ENCODE measurements at places on chromosomes 7 and 10.

GRCh38 chr10:14356921-14357320 is 26.2 kb upstream of the FRMD4A start:
- no peak for DNase-seq

DNA sequence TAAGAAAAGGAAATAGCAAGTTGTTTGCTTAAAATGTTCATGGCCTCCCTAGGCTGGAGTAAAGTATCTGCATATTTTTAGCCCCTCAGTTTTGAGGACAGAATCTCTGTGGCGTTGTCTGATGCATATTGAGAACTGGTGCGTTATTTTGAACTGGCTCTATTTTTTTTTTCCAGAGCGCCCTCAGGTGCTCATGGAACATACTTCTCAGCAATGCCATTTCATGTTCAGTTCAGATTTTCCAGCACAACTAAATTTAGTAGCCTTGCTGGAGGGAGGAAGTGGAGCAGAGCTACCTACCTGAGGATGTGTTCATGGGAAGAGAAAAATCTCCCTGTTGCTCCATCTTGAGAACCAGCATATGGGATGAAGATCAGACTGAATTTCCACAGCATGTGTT is 870.5 kb downstream of the LRMDA start:
- no peak for DNase-seq

DNA sequence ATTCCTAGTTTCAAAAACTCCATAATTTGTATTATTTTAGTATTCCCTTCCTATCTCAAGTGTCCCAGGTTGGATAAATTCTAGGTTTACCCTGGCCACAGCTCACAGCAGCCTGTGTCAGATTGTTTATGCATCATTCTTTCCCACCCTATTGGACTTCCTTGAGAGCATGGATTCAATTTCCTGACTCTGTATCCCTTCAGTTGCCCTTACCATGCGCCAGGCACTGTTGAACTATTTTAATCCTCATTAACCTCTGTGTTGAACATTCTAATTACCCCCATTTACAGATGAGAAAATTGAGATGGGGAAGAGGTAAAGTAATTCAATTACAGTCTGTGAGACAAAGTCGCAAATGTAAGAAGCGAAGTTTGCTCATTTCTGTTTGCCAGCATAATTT is 58.8 kb downstream of the STEAP1B start:
- no peak for DNase-seq

- no peak for DNase-seq
Measured at GRCh38 chr7:89017695-89018094, 222.2 kb upstream of the TEX47 start.

- DNase-seq, result no peak
Measured at GRCh38 chr7:112996331-112996871, 90.2 kb downstream of the GPR85 start.

- no peak for DNase-seq
Measured at GRCh38 chr7:150432915-150433892, 17.2 kb upstream of the GIMAP8 start.

GRCh38 chr10:49662169-49662830 is 17.2 kb upstream of the C10orf53 start:
- no peak for DNase-seq

GRCh38 chr10:131073469-131074035 is 238.0 kb downstream of the TCERG1L start:
- DNase-seq, result no peak

GRCh38 chr7:104998040-104998752 is 15.8 kb upstream of the KMT2E start:
- no peak for DNase-seq

- no peak for DNase-seq
Measured at GRCh38 chr10:100939763-100940344, 27.1 kb downstream of the SLF2 start.

GRCh38 chr7:108634535-108634934 is 64.9 kb downstream of the DNAJB9 start:
- DNase-seq, result no peak

- DNase-seq, result no peak
Measured at GRCh38 chr10:91607646-91608403, 25.0 kb downstream of the PPP1R3C start.

GRCh38 chr7:50069613-50070012 is 23.4 kb downstream of the ZPBP start:
- no peak for DNase-seq

Measured in GM18507 (cell line).